ENCODE measurements at places on chromosomes 3 and 15.

DNA sequence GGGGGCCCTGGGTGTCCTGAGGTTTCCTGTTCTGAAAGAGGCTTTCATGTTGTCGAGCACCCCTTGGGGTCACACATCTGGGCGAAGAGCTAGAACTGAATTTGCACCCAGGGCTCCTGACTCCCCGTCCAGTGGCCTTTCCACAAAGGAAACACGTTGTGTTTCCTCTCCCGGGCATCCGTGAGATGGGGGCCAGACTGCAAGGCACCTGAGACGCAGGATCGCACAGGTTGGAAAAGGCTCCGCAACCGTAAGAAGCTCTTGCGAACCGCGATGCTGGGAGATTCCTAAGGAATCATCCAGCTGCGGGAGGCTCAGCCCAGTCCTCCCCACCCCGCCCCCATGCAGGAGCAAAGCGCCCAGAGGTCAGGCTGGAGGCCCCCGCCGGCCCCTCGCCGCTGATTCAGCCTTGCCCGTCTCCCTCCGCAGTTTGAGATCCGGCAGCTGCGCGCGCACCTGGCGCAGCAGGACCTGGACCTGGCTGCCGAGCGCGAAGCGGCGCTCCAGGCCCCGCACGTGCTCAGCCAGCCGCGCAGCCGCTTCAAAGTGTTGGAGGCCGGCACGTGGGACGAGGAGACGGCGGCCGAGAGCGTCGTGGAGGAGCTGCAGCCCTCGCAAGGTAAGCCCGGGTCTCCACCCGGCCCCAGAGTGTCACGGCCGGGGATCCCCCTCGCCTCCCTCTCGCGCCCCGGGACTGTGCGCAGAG lies 119.6 kb downstream of the ETFA start:
- no peak for DNase-seq

- no peak for DNase-seq
Observed at GRCh38 chr3:183381179-183381578, 47.2 kb downstream of the MCF2L2 start.

DNA sequence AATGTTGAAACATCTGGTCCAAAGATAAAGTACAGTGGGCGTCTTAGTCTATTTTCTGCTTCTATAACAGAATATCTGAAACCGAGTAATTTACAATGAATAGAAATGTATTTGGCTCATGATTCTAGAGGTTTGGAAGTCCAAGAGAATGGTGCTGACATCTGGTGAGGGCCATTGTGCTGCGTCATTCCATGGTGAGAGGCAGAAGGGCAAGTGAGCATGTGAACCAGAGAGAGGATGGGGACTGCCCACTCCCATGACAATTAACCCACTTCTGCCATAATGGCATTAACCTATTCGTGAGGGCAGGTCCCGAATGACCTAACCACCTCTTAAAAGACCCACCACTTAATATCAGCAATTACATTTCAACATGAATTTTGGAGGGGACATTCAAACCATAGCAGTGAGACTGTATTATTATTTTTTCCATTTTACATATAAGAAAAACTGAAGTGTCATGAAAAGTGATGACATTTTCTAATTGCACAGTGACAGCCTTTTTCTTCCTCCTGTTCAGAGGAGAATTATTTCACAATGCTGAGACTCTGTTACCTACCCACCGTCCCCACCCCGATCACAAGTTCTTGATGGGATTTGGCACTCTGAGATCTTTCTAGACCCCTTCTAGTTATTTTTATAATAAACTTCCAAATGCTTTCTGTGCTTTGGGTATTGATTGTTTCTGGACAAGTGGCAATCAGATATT lies 238.8 kb downstream of the RPLP1 start:
- DNase-seq = no peak

DNA sequence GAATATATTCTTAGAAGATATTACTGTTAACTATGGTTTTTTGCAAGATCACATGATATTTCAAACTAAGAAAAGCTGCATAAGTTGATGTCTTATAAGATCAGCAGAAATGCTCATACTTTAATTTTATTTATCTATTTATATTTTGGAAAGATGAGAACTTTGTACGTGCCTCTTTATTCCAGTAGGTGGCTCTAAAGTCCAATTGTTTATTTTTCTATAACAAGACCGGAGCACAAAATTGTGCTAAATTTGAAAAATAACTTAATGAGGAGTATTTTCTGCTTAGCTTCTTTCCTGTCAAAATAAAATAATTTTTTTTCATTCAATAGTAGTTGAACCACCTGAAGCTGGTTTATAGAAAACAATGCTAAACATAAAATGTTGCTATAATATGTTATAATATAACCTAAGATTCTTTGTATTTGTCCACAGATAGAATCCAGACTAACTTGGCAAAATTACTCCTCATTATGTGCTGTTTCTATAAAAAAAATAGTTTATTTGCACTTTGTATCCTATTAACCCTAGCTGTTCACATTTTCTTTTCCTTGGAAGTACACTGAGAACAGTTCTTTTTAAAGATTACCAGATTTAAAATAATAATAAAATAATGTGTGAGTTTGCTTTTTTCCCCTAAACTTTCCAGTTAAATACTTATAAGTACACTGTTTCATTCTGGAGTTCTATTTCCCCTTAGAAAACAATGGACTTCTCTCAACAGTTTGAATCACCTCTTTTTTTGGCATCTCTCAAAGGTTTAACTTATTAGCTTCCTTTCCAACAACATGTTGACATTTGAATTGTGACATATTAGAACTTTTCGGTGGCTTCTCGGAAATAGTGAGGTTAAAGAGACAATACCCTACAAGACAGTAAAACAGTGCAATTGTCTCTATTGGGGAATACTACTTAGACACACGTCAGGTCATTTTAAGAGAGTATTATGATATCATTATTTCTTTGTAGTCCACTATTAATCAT lies 530.0 kb downstream of the MECOM start:
- DNase-seq = no peak

GRCh38 chr3:117528688-117529087 lies 819.1 kb downstream of the TUSC7 start:
- DNase-seq = no peak

DNA sequence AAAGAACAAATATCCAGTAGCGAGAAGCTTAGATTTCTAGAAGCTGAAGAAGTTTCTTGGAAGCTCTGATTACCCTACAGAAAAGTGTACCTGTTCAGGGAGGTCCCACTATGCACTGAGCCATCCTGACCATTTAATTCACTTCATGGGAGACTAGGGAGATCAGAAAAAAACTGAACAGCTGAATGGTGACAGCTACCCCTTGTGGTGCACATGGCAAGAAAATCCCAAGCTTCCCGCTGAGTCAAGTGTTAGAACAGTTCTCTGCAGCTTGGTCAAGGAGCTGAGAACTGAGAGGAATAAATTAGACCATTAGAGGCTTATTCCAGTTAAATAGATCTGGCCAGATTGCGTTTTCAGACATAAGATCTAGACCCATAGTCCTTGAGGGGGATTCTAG lies 197.2 kb upstream of the VEPH1 start:
- DNase-seq = no peak

DNA sequence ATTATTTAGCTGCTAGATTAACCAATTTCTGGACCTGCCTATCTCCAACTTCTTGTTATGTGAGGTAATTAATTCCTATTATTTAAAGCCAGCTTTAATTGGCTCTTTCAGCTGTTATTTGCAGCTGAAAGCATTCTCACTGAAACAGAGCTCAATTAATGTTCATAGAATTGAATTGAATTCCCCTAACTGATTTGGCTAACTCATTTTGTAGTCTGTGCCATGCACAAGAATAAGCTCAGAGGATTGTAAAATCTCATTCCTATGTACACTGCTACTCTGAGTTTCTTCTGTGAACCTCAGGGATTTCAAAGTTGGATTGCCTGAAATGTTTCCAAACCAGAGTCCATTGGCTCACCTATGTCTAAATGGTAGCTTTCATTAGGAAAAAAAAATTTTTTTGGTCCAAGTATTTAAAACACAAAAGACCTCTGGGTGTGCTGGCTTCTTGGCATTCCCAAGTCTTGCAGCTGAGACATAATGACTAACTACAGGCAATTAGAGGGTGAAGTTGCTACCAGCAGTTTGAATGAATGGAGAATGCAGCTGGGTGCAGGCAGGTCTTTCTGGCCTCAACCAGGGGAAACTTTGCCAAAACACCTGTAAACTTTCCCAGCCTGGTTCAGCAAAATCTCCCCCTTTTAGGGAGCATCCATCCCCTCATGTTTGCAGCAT lies 134.3 kb downstream of the EDEM1 start:
- DNase-seq = no peak

- no peak for DNase-seq
Observed at GRCh38 chr3:171563298-171563697, 103.1 kb upstream of the TNIK start.

GRCh38 chr3:103342205-103342731 lies 907.5 kb downstream of the ZPLD1 start:
- DNase-seq = no peak

GRCh38 chr15:66996094-66996493 lies 69.3 kb upstream of the SMAD3 start:
- DNase-seq = no peak

DNA sequence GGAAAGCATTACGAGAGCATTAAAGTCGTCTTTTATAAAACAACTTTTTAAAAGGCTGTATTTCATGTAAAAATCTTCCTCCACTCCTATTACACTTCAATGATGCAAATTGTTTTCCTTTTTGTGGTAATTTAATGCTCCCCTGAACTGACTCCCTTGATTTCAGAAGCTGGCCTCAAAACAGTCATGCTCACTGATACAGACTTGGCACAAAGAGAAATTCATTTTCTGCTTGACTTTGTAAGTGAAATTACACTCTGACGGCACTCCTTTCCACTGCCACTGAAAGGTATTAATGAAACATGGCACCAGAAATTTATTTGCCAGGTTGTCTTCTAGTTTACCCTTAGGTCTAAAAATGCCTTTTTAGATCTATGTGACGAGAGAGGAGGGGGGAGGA lies 215.5 kb downstream of the LRRC3B start:
- no peak for DNase-seq

DNA sequence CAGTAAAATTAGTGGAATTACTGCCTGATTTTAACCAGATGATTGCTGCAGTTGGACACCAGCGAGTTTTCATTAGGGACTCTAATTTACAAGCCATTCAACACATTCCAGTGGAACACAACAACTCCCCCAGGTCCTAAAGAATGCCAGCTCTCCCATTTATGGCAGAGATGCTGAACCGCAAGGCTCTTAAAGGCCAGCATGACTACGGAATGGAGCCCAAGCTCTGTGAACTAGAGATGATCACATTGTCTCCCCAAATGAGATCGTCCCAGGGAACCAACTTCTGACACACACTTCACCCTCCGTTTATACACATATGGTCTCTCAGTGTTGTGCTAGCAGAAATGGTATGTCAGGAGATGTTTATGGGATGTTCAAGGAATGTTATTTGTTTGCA lies 446.2 kb upstream of the NR2F2 start:
- DNase-seq = no peak

GRCh38 chr3:130900959-130901358 lies 7.1 kb downstream of the ATP2C1 start:
- no peak for DNase-seq

- DNase-seq = no peak
Observed at GRCh38 chr3:196803891-196804468, 63.7 kb upstream of the SENP5 start.

DNA sequence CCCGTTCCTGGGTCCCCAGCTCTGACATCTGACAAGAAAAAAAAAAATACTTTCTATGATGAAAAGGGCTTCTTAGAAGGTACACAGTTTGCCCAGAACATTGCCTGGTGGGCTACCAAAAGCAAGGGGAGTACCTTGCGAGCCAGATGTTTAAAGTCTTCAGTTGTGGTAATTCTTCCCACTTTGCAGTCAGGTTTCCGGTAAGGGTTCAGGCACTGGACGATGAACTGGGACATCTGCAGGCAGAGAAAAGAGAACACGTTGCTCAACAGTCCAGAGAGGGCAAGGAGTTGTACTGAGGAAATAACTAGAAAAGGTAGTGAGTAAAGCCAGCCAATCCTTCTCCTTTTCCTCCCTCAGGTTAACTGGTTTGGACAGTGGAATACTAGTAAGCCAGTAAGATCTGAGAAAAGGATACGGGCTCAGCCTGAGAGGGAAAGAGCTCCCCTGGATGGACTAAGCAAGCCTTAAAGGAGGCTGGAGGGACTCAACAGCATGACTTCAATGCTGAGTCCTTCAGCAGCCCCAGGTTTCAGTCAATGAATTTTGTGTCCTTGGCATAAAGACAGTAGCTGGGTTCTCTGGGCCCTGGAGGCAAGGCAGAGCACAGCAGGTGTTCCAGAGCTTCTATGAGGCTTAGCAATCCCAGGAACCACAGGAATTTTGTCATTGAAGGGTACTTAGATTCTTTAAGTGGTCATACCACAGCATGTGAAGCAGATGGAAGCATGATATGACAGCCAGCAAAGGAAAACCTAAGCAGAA lies 38.2 kb downstream of the NBEAL2 start:
- no peak for DNase-seq

DNA sequence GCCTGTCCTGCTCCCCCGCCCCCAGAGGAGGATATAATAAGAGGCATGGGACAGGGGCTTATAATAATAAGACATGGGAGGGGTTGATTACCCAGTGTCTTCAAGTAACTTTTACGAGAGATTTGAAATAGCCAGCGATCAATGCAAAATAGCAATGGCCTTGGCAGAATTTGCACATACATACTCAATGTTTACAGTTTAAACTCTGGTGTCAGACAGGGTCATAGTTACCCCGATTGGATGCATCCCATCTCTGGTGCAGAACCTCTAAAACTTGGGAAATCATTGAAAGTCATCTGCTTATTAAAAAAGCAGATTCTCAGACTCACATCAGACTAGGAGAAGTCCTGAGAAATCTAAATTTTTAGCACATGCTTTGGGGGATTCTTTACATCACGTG lies 61.0 kb downstream of the TRAK1 start:
- no peak for DNase-seq

DNA sequence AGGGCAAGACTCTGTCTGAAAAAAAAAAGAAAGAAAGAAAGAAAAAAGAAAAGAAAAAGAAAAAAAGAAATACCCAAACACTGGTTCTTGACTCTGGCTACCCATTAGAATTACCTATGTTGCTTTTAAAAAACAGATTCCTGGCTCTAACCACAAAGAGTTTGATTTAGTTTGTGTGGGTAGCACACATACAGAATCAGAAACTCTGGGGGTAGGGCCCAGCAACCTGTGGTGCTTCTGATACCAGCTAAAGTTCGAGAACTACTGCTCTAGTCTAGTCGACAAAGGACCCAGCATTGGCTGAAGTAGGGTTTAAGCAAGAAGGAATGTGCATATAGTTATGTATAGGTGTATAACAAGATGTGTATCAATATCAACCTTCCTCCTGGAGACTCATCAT lies 392.7 kb downstream of the EFHB start:
- no peak for DNase-seq

DNA sequence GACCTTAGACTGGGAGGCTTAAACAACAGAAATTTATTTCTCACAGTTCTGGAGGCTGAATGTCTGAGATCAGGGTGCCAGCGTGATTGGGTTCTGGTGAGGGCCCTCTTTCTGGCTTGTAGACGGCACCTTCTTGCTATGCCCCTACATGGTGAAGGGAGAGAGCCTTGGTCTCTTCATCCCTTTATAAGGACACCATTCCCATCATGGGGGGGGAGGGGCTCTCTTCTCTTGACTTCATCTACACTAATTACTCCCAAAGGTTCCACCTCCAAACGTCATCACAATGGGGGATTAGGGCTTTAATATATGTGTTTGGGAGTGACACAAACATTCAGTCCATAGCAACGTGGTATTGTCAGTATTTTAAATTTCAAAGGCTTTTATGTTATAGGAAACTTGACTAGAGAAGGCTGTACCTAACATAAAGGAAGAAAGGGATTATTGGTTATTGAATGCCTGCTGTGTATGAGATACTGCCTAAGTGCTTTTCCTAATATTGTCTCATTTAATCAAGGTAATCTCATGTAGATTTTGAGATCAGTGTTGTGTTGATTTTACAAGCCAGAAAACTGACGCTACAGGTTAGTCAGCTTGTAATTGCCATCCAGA lies 20.9 kb downstream of the SYN2 start:
- DNase-seq = no peak
